ENCODE measurements at places on chromosomes 4 and X. TPM values are rescaled to one million over a fixed set of nuclear protein-coding genes. Genes with fewer than 3 reads are reported as not detected.

DNA sequence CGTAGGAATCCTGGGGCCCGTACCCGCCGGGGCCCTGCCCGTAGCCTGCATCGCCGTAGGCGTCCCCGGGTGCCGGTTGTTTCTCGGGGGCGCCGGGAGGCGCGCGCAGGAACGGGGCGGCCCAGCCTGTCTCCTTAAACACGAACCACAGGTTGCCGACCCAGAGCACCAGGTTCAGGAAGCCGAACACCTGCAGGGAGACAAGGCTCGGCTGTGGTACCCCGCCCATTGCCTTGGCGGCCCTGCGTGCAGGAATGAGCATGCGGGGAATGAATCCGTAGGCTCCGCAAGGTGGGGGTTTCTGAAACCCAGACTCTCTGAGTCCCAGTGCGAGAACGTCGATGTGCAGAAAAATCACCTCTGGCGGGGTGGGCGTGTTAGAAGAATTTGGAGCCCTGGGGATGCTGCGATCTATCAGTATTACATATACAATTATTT, 5.4 kb upstream of the PRICKLE3 start:
- H3K27ac ChIP-seq = peak overlapping the region; percentile 91
- peak overlapping the region; percentile 92 for H3K4me3 ChIP-seq
- H3K4me1 ChIP-seq = peaks cover 34% of the 10 kb centered on the region
- DNase-seq = peak; percentile 58

The RAB40A gene
- 0.10 TPM for total RNA-seq

DNA sequence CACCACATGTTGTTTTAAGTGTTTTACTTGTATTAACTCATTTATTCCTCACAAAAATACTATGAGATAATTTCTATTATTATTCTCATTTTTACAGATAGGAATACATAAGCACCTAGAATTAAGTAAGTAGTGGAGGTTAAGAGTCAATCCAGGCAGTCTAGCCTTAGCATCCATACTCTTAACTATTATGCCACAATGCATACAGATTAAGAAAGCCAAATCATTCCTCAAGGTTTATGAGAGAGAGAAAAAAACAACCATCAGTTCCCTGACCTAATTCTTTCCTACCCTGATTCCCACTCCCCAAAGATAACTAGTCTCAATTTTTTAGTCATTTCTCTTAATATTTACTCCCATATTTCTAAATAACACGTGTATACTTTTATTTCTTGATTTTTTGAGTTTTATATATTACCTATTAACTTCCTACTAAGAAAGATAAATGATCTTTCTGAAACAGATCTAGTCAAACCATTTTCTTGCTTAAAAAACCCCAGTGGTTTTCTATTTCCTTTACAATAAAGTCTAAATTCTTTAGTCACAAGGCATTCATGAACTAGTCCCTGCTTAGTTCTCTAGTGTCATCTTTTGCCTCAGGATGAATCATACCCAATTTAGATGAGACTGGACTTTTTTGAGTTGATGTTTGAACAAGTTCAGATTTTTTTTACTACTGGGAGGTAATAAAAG, 16.0 kb downstream of the UBA6 start:
- peaks cover 23% of the 10 kb centered on the region for H3K36me3 ChIP-seq
- peaks cover 32% of the 10 kb centered on the region for H3K4me1 ChIP-seq
- H3K27me3 ChIP-seq = no peaks in the 10 kb centered on the region
- H3K4me3 ChIP-seq = peak overlapping the region; percentile 14
- DNase-seq = no peak

DNA sequence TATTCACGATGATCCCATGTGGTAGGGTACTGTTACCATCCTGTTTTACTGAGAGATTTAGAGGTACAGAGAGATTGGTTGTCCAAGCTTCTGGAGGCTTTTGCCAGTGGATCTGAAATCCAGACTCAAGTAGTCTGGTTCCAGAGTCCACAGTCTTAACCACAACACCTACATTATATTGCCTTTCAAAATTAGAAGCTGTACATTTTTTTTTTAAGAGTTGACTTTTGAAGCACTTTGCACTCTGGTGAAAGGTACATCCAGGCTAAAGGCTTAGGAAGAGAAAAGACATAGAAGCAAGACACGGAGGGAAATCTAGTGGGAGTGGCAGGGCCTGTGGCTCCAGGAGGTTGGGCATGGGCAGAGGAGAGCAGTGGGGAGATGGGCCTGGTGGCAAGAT, 122.1 kb downstream of the AFF1 start:
- no peak overlapping the region for H3K4me3 ChIP-seq
- H3K4me1 ChIP-seq = peaks cover 83% of the 10 kb centered on the region
- no peak for DNase-seq
- H3K27me3 ChIP-seq = no peaks in the 10 kb centered on the region
- peaks cover 25% of the 10 kb centered on the region for H3K36me3 ChIP-seq

DNA sequence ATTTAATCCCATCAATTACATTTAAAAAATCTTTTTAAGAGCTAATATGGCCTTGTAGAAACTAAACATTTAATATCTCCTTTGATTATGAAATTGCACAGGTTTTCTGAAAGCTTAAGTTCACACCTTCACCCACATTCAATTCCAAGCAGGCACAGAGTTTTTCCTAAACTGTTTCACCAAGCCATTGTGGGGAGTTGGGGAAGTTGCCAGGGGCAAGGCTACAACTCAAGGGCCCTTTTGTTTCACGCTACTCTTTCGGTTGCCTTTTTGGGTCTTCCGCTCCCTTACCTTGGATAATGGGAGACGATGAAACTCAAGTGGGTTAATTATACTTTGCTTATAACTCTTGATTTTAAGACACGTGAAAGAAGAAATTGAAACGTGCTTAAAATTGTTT, 33.3 kb downstream of the APBB2 start:
- peaks cover 3% of the 10 kb centered on the region for H3K27me3 ChIP-seq
- H3K4me3 ChIP-seq = no peak overlapping the region
- no peak overlapping the region for H3K27ac ChIP-seq
- H3K4me1 ChIP-seq = no peaks in the 10 kb centered on the region

The F8A3 gene
- total RNA-seq = 0.24 TPM

The MTNR1A gene
- not detected for total RNA-seq

GRCh38 chrX:19949340-19949739, 41.5 kb downstream of the BCLAF3 start:
- no peak for DNase-seq
- H3K36me3 ChIP-seq = peaks cover 15% of the 10 kb centered on the region
- H3K27ac ChIP-seq = peak overlapping the region; percentile 15
- H3K27me3 ChIP-seq = no peaks in the 10 kb centered on the region

DNA sequence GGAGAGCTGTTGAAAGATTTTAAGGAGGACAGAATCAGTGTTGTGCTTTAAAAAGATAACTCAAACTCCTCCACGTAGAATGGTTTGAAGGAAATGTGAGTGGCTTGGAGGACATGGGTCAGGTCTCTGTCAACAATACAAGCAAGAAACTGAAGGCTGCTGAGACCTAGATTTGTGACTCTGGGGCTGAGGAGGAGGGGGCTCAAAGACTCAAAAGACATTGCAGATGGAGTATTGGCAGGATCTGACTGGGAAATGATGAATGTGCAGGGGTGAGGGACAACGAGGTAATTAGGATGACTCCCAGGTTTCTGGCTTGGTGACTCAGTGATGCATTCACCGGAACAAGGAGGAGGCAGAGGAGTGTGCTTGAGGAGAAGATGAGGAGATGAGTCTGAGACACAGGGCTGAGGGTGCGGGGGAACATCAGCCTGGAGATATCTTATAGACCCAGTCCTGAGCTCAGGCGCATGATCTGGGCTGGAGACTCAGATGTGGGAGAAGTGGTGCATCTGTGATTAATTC, 3.3 kb upstream of the RPS4X start:
- no peak overlapping the region for H3K27ac ChIP-seq
- DNase-seq = no peak
- H3K27me3 ChIP-seq = peaks cover 6% of the 10 kb centered on the region
- peaks cover 8% of the 10 kb centered on the region for H3K36me3 ChIP-seq
- no peak overlapping the region for H3K4me3 ChIP-seq

The RAI2 gene
- 0.43 TPM for total RNA-seq

GRCh38 chr4:81682492-81682891, 210.8 kb upstream of the RASGEF1B start:
- H3K27ac ChIP-seq = no peak overlapping the region
- no peak overlapping the region for H3K4me3 ChIP-seq
- H3K27me3 ChIP-seq = peaks cover 8% of the 10 kb centered on the region
- no peaks in the 10 kb centered on the region for H3K36me3 ChIP-seq
- DNase-seq = no peak

The MYOZ2 gene
- not detected for total RNA-seq

DNA sequence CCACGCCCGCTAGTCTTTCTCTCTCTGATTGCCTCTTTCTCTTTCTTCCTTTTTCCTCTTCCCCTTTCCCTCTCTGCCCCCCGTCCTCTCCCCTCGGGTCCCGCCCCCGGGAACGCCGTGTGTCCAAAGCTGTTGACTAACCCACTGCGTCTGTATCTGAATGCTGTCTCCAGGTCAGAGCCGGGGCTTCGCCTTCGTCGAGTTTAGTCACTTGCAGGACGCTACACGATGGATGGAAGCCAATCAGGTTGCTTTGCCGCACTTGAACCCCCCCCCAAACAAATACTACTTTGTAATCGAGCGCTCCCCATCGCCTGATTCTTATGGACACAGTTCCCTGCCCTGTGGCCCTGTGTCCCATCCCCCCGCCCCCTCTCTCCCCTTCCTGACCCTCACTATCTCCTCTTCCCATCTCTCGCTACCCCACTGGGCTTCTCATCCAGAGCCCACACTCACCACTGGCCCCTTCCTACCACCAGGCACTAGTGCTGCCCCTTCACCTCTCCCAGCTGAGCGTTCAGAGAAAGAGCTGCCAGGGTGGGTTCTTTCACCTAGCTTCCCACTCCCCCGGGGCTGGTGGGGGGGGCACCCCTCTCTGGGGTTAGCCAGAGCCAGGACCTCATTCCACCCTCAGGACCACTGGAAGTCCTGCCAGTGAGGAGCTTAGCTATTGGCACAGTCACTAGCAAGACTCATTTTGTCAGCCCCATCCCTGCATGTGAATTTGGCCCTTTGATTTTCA, 18.6 kb upstream of the UBA1 start:
- no peaks in the 10 kb centered on the region for H3K27me3 ChIP-seq
- H3K4me1 ChIP-seq = peaks cover 2% of the 10 kb centered on the region
- DNase-seq = no peak
- H3K4me3 ChIP-seq = no peak overlapping the region
- no peak overlapping the region for H3K27ac ChIP-seq

- H3K4me3 ChIP-seq = no peak overlapping the region
- no peaks in the 10 kb centered on the region for H3K27me3 ChIP-seq
- H3K4me1 ChIP-seq = peaks cover 9% of the 10 kb centered on the region
- H3K27ac ChIP-seq = no peak overlapping the region
- DNase-seq = no peak
These were observed 307 bp downstream of the ATG4A start for GRCh38 chrX:108091878-108092291.

GRCh38 chrX:18647621-18648020, 24.3 kb downstream of the RS1 start:
- H3K27me3 ChIP-seq = no peaks in the 10 kb centered on the region
- H3K4me3 ChIP-seq = no peak overlapping the region
- H3K4me1 ChIP-seq = no peaks in the 10 kb centered on the region
- DNase-seq = no peak
- no peaks in the 10 kb centered on the region for H3K36me3 ChIP-seq

The CXCL9 gene
- total RNA-seq = 0.14 TPM

The ADGRA3 gene
- 1.4 TPM for total RNA-seq

GRCh38 chrX:72141372-72142004, 9.8 kb upstream of the RTL5 start:
- no peak for DNase-seq
- peaks cover 29% of the 10 kb centered on the region for H3K4me1 ChIP-seq
- no peaks in the 10 kb centered on the region for H3K27me3 ChIP-seq
- no peak overlapping the region for H3K4me3 ChIP-seq
- H3K36me3 ChIP-seq = peaks cover 1% of the 10 kb centered on the region

The CDX4 gene
- not detected for total RNA-seq

GRCh38 chr4:54587107-54587891, 70.5 kb upstream of the KIT start:
- no peak for DNase-seq
- H3K27me3 ChIP-seq = peaks cover 8% of the 10 kb centered on the region
- H3K27ac ChIP-seq = no peak overlapping the region
- H3K36me3 ChIP-seq = no peaks in the 10 kb centered on the region
- no peak overlapping the region for H3K4me3 ChIP-seq

- no peaks in the 10 kb centered on the region for H3K36me3 ChIP-seq
- no peaks in the 10 kb centered on the region for H3K27me3 ChIP-seq
- H3K27ac ChIP-seq = no peak overlapping the region
- H3K4me3 ChIP-seq = no peak overlapping the region
These were observed 3.9 kb upstream of the CHRNA9 start for GRCh38 chr4:40331101-40331745.

DNA sequence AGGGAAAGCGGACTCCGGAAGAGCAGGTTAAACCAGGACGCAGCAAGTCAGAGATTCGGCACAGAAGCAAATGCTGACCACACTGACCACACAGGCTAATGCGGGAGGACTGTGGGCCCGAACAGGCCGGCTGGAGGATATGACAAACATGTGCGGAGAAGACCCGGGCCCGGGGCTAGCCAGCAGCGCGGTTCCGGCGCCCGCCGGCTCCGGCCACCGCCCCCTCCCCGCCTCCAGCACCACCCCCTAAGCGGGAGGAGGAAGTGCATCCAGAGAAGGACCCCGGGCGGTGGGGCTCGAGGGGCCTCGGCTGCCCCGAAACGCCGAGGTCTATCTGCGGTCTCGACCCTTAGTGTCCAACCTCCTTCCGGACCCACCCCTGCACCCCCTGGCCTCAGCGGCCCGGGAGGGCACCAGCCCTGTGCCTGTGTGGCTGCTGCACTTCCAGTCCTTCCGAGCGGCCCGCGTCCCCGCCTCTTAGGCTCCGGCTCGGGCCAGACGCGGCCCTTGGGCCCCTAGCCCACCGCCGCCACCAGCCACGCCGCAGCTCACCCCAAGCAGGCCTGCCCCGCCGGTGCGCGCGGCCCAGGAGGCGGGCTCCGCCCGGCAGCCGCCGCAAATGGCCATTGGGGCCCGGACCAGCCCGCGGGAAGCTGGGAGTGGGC, 2.1 kb downstream of the ELOVL6 start:
- H3K4me3 ChIP-seq = peak overlapping the region; percentile 84
- H3K27ac ChIP-seq = peak overlapping the region; percentile 94
- H3K4me1 ChIP-seq = peaks cover 21% of the 10 kb centered on the region
- peaks cover 4% of the 10 kb centered on the region for H3K36me3 ChIP-seq
- no peaks in the 10 kb centered on the region for H3K27me3 ChIP-seq

The ERVMER34-1 gene
- 0.17 TPM for total RNA-seq

GRCh38 chr4:94722748-94723147, 35.0 kb upstream of the BMPR1B start:
- no peaks in the 10 kb centered on the region for H3K4me1 ChIP-seq
- no peak for DNase-seq

The RBMXL3 gene
- total RNA-seq = not detected

The TCEAL7 gene
- not detected for total RNA-seq

DNA sequence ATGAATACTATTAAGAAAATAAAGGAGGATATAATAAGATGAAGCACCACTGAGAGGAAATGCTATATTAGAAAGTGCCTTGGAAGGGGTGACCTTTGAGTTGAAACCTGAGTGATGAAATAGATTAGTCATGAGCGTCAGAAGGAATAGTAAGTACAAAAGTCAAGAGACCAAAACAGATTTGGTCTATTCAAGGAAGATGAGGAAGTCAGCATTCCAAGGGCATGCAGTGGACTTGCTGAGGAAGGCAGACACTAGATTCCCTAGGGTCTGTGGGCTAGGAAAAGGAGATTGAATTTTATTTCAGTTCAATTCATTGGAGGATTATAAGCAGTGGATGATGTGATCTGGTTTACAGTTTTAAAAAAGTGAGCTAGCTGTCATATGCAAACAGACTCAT, 73.0 kb upstream of the WDFY3 start:
- H3K4me3 ChIP-seq = no peak overlapping the region
- no peak for DNase-seq
- H3K4me1 ChIP-seq = no peaks in the 10 kb centered on the region
- no peak overlapping the region for H3K27ac ChIP-seq
- H3K27me3 ChIP-seq = no peaks in the 10 kb centered on the region
- no peaks in the 10 kb centered on the region for H3K36me3 ChIP-seq

- H3K4me1 ChIP-seq = no peaks in the 10 kb centered on the region
- H3K27me3 ChIP-seq = no peaks in the 10 kb centered on the region
- H3K36me3 ChIP-seq = no peaks in the 10 kb centered on the region
These were observed 879.6 kb upstream of the PCDH10 start for GRCh38 chr4:132269303-132269990.

Data from activated CD4-positive, alpha-beta memory T cell treated with anti-CD3 and anti-CD28 coated beads for 36 hours (primary cell).